ENCODE measurements at places on chromosomes 12 and 14. TPM values are rescaled to one million over a fixed set of nuclear protein-coding genes. Genes with fewer than 3 reads are reported as not detected.

Gene KRT75
- not detected for total RNA-seq

Gene DHRS2
- total RNA-seq: 1.3 TPM

Gene BICDL1
- 0.46 TPM for total RNA-seq

Gene ARMH4
- 11.3 TPM for total RNA-seq

Gene PRB2
- not detected for total RNA-seq

Gene VASH1
- 11.2 TPM for total RNA-seq

Gene VPS29
- 46.8 TPM for total RNA-seq

Gene PTCSC3
- not detected for total RNA-seq

Gene KRT83
- not detected for total RNA-seq

Gene COX8C
- total RNA-seq: not detected

Gene DACT1
- total RNA-seq: 35.8 TPM

Gene MYH6
- not detected for total RNA-seq

Gene TAS2R9
- total RNA-seq: 0.30 TPM

Gene CHMP4A
- total RNA-seq: 26.1 TPM

Gene ARG2
- 4.6 TPM for total RNA-seq

Gene RTL1
- under 0.01 TPM for total RNA-seq

Gene HOXC6
- 4.7 TPM for total RNA-seq

Gene STAB2
- not detected for total RNA-seq

Gene RDH12
- total RNA-seq: not detected

Gene UTP20
- total RNA-seq: 13.7 TPM

Gene GALNT16
- 2.1 TPM for total RNA-seq

Gene CAPZA3
- total RNA-seq: not detected

Gene GLT8D2
- 29.2 TPM for total RNA-seq

Gene PGF
- total RNA-seq: 0.60 TPM

Gene RNU4-1
- total RNA-seq: under 0.01 TPM

Gene SMOC1
- total RNA-seq: not detected

Gene MAP3K9
- 1.4 TPM for total RNA-seq

Gene TMPRSS12
- total RNA-seq: not detected

Gene PTPRQ
- 2.9 TPM for total RNA-seq

Gene C12orf76
- total RNA-seq: 15.4 TPM

Gene PARPBP
- total RNA-seq: 4.2 TPM

Gene IRAK4
- 25.8 TPM for total RNA-seq

Gene LALBA
- not detected for total RNA-seq

Gene RBP5
- not detected for total RNA-seq

Gene CCDC91
- total RNA-seq: 35.0 TPM

Gene GPRC5A
- 6.2 TPM for total RNA-seq

Gene SLC41A2
- 29.7 TPM for total RNA-seq

Gene CIT
- total RNA-seq: 19.6 TPM

Gene NXPH4
- total RNA-seq: 13.9 TPM

Gene POTEG
- not detected for total RNA-seq

Gene IFNG-AS1
- total RNA-seq: not detected

Gene LRRC10
- total RNA-seq: not detected

Gene LAG3
- not detected for total RNA-seq
